ENCODE measurements at places on chromosomes 1 and 21. TPM values are rescaled to one million over a fixed set of nuclear protein-coding genes. Genes with fewer than 3 reads are reported as not detected.

Gene OMA1
- 36.7 TPM for total RNA-seq

Gene NR5A2
- 0.31 TPM for total RNA-seq

Gene CD160
- 0.16 TPM for total RNA-seq

Gene LMX1A
- total RNA-seq, result not detected

Gene OR2L13
- 3.4 TPM for total RNA-seq

Gene FMO2
- total RNA-seq, result 0.31 TPM

DNA sequence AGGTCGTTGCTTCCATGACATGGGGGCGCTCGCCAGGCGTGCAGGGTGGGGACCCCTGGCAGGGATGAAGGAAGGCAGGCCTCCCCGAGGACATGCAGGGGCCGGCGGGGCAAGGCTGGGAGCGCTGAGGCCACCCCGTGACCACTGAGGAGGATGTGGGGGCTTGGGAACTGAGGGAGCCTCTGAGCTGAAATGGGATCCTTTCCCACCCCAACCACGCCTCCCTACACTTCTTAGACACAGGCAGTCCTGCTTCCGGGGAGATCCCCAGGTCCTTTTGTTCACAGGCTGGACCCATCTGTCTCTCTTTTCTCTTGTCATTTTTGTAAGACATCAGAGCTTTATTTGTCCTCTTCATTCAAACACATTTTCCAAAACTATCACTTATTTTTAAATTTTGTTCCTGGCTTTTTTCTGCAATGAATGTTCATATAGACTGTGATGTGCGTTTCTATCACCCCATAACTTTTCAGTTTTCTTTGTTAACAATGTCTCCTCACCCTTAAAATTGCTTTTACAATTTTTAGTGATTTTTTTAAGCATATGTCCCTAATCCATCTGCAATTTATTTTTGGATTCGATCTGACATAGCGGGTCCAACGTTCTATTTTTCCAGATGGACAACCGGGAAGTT, 156.7 kb upstream of the BACE2 start:
- no peak for DNase-seq

GRCh38 chr1:234889643-234890042, 239.0 kb downstream of the TOMM20 start:
- no peak for DNase-seq

GRCh38 chr1:39158327-39159086, 46.0 kb upstream of the MACF1 start:
- DNase-seq, result no peak

- no peak for DNase-seq
These were observed 1.2 kb upstream of the CD34 start for GRCh38 chr1:207911856-207912760.

- no peak for DNase-seq
These were observed 90.7 kb downstream of the ARHGEF10L start for GRCh38 chr1:17630048-17630830.

DNA sequence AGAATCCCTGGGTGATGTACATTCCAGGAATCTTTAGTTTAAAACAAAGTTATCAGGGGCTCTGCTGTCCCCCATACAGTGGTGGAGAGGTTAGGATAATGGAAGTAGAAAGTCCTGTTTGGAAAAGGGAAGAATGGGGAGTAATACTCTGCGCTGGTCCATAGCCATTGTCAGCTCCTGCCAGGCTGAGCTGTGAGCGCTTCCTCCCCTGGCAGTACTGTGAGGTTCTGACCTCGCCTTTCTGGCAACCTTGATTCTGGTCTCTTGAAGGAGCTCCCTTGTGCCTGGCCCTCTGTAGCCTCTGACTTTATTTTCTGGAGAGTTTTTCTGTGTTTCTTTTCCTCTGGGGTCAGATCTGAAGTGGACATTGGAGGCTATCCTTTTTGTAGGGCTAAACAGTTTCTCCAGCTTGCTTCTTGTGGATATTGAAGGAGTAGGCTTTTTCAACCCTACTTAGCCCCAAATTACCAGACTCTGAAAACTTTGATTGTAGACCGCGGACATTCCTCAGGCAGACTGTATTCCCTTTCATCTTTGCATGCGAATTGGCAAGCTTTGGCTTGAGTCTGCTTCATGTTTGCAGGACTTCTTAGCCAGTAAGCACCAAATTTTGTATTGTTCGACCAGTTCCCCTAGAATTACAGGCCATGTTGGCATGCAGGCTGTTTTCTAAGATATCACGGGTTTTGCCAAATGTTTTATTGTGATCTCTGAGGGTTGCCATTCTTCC, 13.8 kb downstream of the UBE4B start:
- no peak for DNase-seq

GRCh38 chr1:116764906-116765862, 11.0 kb downstream of the CD2 start:
- DNase-seq, result no peak

- DNase-seq, result no peak
These were observed 166.5 kb downstream of the TPR start for GRCh38 chr1:186208405-186209129.

DNA sequence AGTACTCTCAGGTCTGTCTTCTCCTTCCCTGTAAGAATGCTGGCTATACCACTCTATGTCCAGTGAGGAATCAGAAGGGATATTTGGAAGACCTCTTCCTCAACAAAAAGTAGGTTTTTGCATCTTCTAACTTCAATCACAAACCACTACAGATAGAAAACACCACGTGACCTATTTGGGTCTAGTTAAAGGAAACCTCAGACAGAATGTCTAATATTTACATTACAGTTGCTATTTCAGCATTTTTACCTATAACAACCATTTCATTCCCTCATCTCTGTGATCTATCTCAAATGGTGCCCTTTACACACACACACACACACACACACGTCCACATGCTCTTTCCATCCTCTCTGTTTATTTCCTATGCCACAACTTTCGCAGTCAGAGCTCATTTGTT, 7.9 kb upstream of the ADORA3 start:
- DNase-seq, result no peak
